ENCODE measurements at places on chromosomes 13 and 19.

DNA sequence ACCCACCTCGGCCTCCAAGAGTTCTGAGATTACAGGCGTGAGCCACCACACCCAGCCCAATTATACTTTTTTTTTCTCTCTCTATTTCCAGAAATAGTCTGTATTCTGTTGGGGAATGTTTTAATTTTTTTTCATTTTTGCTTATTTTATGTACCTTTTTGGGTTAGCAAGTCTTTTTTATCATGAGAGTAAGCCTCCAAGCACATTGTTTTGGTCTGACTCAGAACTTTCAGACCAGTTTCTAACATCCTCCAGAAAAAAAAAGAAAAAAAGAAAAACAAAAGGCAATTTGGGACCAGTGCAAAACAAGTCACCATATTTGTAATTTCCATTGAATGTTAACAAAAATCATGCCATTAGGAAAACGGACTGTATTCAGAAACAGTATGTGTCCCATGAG, 1465.5 kb downstream of the SLITRK5 start:
- DNase-seq = no peak

- DNase-seq = no peak
Measured at GRCh38 chr13:70310396-70311119, 202.3 kb upstream of the KLHL1 start.

DNA sequence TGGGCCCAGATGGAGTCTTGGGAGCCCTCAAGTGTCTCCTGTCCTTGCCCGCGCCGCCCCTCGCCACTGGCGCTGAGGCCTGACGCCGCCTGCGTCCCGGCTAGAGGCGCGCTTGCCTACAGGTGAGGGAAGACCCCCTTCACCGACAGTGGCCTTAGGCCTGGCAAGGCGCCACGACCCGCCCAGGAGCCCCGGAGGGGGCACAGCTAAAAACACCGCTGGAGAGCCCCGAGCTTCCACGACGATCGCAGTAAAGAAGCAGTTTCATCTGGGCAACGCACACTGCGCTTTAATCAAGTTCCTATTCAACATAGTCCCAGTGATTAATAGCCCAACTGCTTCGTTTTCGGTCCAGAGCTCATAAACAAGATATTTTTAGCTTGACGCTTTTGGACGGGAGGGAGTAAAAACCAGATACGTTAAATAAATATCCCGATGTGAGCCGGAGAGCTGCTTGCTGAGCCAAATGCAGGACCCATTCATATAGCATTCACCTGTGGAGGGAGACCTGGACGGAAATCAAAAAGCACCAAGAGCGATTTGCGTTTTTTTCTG, 1.5 kb upstream of the CEBPA start:
- no peak for DNase-seq

DNA sequence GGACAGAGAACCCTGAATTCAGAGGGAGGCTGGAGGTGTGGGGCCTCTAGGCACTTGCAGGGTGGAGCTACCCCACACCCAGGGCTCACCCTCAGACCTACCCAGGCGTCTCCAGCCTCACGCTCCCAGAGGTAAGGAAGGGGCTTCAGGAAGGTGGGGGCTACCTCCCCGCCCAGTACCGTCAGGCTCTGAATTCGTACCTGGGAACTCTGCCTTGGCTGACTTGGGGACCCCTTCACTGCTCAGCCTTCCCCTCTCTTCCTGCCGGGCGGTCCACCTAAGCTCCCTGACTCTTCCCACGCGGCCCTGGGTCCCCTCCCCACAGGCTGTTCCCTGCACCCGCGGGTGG, 28.5 kb upstream of the PARP4 start:
- no peak for DNase-seq

DNA sequence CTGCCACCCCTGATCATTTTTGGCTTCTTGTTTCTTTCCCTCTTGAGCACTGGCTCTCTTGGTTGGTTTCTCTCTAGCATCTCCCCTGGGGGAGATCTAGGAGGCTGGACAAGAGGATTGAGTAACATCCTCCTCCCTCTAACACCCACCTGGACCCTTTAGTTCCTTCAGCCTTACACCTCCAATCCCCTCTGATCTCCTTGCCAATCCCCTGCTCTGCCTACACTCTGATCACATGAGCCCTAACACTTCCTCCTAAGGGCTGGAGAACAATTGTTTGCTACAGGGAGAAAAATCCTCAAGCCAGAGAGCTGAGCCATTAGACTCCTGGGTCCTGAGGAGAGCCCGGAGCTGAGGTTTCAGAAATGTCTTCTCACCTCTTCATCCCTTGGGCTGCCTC, 65.9 kb upstream of the ADGRL1 start:
- no peak for DNase-seq

- no peak for DNase-seq
Measured at GRCh38 chr13:50742968-50743367, 100.5 kb downstream of the DLEU7 start.

DNA sequence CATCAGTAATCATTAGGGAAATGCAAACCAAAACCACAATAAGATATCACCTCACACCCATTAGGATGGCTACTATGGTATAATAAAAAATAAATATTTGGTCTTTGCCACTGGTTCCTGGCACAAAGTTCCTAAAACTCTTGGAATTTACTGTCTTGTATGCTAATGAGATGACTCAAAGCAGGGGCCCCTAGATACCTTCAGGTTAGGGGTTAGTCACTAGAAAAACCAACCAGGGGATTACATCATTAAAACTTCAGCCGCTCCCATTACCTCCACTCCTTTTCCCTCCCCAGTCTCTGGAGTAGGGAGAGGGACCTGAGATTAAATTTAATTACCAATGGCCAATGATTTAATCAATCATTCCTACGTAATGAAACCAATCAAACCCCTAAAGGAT, 49.6 kb downstream of the THSD1 start:
- no peak for DNase-seq

- no peak for DNase-seq
Measured at GRCh38 chr13:107373551-107373950, 805.6 kb upstream of the ARGLU1 start.

- DNase-seq = no peak
Measured at GRCh38 chr19:49758292-49758691, 4.8 kb downstream of the TSKS start.

GRCh38 chr19:54660306-54660705, 2.5 kb upstream of the LILRB4 start:
- DNase-seq = no peak

- no peak for DNase-seq
Measured at GRCh38 chr19:49763230-49763629, at the start of gene TSKS. TSKS (minus strand) TSS chr19:49763306; CDS start chr19:49763247, 59 bp downstream.

GRCh38 chr19:46704379-46705076, 12.4 kb downstream of the PRKD2 start:
- DNase-seq = peak; percentile 82

GRCh38 chr13:66077132-66077689, 1152.9 kb downstream of the PCDH9 start:
- DNase-seq = no peak

DNA sequence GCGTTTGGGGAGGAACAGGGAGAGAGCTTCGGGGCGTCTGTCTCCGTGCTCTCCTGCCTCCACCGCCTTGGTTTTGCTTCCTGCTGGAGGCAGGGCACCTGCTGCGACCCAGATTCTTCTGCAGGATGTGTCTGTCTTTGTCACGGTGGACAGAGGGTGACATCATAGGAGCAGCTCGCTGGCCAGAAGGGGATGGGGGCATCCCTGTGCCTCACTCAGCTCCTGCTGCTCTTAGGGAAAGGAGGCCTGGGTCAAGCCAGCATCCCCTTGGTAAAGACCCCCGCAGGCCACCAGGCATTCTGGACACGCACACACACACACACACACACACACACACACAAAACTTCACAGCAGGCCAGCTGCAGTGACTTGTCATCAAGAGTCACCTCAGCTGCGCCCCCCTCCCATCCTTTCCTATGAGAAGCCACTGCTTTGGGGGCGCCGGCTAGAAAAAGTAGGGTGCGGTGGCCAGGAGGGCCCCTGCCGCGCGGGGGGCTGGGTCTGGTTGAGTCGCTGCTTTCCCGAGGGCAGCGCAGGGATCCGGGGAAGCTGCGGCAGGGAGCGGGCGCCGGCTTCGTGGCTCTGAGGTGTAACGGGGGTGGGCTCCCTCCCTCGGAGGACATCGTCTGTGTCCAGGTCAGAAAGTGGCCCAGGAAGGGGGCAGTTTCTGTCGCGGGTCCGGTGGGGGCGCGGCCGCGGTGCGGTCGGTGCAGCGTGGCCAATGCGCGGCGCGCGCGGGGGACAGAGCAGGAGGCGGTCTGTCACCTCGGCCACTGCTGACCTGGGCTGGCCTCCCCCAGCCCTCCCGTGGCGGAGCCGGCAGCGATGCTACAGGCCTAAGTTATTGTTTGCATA, 15.8 kb upstream of the NPAS1 start:
- DNase-seq = no peak

DNA sequence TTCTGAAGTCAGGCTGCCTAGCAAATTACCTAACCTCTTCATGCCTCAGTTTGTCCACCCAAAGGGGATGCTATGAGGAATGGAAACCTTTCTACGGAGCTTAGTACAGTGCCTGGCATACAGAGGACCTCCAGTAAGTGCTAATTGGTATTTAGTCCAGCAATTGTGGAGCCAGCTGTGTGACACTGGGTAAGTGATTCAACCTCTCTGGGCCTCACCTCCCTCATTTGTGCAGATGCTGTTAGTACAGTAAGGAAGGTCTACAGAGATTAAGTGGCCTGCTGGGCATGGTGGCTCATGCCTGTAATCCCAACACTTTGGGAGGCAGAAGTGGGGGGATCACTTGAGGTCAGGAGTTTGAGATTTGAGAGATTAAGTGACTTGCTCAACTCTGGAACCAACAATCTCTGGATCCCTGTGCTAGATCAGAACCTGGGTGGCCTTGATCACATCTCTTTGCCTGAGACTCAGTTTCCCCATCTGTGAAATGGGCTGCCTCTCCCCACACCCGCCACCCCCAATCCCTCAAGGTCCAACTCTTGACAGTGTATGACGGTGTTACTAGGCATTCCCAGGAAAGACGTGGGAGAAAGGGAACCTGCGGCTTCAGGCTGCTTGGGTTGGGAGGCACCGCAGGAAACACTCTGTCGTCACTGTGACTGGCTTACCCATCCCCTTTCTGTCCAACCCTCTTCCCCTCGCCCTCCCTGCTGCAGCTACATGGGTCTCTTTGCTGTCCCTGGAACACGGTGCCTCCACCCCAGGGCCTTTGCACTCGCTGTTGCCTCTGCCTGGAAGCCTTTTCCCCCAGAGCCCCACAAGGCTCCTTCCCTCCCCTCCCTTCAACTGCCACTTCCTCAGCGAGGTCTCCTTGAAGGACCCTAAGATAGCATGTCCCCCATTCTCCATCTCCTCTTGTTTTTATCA, 18.3 kb downstream of the PRKD2 start:
- no peak for DNase-seq
